Endodermal cell (in vitro differentiated cells): ENCODE measurements at places on chromosomes 6 and 20.

- no peak for DNase-seq
Measured at GRCh38 chr6:50785921-50786320, 32.8 kb upstream of the TFAP2B start.

DNA sequence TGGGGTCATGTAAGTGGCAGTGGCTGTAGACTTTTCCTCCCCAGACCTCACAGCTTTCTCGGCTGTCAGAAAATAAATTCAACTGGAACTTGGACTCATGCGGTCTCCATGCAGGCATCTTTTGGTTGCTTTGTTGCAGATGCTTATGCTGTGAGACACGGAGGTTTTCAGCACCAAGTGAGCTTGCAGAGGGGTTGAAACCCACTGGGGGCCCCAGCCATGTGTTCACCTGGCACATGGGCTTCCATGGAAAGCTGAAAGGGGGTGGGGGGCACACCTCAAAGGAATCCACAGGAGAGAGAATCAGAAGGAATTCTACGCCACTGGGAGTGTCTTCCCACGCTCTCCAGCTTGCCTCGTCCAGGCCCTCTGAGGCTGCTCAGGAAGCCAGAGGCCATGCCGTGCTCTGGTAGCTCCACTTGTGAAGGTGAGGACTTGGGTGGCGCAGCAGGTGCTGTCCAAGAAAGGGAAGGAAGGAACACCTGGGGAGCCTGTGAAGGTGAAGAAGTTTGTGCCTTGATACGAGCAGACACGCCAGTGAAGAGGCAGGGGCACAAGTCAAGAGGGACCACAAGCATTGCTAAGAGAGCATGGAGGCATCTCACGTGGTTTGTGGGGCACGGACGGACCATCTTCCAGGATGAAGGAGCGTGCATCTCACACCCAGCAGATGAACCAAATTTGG lies 134.3 kb upstream of the PMEPA1 start:
- DNase-seq: peak; percentile 33

DNA sequence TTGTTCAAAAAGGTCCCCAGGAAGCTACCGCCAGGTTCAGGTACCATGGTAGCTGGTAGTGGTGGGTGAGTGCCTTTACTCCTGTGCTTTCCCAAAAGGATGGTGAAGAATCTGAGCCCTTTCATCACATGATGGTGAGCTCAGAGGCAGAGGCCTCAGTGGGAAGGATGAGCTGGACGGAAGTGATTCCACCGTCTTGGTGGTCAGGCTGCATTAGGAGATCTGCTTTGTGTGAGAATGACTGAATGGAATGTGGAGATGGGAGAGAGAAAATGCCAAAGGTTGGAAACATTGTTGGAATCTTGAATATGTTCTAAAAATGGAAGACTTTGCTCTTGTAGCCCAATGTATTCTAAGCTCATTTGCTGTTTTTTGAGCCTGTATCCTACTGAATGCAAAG lies 108.1 kb upstream of the SCP2D1 start:
- no peak for DNase-seq

DNA sequence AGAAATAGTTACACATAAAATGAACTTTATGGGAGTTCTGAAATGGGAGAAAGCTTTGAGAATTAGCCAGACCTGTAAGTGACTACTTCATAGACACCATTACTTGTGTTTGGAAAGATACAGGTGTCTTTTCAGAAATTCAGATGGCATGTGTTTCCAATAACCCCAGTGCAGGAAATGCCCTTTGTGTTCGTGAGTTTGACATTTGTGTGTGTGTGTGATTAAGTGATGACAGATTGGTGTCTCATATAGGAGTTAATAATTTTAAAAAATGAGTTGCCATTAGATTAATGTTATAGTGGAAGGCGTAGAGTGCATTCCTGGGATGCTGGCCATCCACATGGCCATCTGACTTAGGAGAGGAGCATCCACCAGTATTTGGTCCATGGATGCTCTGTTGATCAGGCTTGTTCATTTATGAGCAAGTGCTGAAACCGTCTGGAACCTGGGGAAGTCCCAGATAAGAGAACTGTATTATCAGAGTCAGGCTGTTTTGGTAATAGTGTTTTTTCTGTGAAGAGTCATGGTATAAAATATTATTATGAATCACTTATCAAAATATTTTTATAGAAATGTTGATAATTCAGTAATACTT lies 3.1 kb downstream of the STK4 start:
- DNase-seq: no peak

DNA sequence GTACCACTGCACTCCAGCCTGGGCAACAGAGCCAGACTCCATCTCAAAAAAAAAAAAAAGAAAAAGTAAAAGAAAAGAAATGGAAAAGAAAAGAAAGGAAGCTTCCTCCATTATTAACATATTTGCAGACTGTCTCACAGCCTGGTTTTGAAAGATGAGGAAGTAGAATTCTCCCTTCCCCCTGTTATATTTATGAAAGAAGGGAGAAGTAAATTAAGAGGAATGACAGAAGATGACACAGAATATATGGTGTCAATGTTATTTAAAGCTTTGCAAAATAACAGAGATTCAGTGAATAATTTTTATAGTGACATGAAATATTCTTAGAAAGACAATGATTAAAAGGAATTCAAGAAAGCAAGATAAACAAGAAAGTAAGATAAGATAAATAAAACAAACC lies 83.7 kb upstream of the PRSS16 start:
- no peak for DNase-seq

DNA sequence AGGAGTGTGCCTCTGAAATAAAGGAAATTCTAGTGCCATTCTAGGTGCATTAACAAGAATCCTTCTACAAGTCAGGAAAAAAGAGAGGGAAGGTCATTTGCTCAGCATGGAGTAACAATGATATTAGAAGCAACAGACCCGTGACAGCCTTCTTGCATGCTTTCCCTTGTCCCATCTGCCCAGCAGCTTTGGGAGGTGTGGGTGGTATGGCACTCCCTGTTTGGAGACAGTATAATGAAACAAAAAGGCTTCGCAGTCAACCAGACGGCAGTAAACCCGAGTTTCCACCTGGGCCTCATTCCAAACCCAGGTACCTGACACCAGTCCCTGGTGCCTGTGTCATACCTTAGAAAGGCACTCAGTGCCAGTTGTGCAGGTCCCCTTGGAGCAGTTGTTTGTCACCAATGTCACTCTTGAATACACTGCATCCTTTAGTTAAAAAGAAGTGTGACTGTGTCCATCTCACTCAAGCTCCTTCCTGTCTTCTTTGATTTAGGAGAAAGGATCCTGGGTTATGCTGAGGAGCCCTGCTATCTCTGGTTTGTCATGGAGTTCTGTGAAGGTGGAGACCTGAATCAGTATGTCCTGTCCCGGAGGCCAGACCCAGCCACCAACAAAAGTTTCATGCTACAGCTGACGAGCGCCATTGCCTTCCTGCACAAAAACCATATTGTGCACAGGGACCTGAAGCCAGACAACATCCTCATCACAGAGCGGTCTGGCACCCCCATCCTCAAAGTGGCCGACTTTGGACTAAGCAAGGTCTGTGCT lies 14.7 kb downstream of the STK35 start:
- DNase-seq: no peak
